Inflammatory macrophage treated with lipopolysaccharide for 1 hour (primary cell): ENCODE measurements at places on chromosomes 2 and 18.

DNA sequence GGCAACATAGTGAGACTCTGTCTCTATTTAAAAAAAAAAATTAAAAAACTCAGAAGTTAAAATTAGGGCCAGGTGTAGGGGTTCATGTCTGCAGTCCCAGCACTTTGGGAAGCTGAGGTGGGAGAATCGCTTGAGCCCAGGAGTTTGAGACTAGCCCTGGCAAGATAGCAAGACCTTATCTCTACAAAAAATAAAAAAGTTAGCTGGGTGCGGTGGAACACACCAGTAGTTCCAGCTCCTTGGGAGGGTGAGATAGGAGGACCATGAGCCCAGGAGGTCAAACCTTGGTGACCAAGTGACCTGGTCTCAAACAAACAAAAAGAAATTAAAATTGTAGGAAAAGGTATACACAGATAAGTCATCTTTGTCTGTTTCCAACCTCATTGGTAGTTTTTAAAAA, 11.3 kb downstream of the TTLL4 start:
- DNase-seq: no peak

GRCh38 chr2:25375371-25375988, 33.8 kb upstream of the DNMT3A start:
- DNase-seq: peak; percentile 12

GRCh38 chr2:38115216-38116032, 39.5 kb upstream of the CYP1B1 start:
- DNase-seq: peak; percentile 97

DNA sequence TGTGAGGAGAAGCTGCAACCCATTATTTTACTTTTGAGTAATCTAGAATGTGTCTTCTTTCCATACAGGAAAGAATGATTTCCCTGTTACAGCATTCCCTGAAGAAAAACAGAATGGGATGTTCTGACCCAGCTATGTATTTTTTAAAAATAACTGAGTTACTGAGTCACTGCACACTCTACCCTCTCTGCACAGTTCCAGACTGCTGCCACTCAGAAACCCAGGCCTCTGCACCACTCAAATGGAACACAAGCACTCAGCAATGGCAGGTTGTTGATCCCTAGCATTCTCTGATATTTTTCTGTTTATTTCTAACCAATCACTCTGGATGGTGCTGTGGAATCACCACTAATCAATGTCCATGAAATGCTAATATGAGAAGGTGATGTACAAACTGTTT, 1300.0 kb upstream of the FAM98A start:
- DNase-seq: no peak

- no peak for DNase-seq
Measured at GRCh38 chr2:201839727-201840126, 33.4 kb downstream of the CDK15 start.

- no peak for DNase-seq
Measured at GRCh38 chr2:8489221-8489620, 192.6 kb upstream of the ID2 start.

GRCh38 chr2:168751104-168751740, 51.2 kb upstream of the NOSTRIN start:
- DNase-seq: no peak
